ENCODE measurements at places on chromosomes 12 and 14.

DNA sequence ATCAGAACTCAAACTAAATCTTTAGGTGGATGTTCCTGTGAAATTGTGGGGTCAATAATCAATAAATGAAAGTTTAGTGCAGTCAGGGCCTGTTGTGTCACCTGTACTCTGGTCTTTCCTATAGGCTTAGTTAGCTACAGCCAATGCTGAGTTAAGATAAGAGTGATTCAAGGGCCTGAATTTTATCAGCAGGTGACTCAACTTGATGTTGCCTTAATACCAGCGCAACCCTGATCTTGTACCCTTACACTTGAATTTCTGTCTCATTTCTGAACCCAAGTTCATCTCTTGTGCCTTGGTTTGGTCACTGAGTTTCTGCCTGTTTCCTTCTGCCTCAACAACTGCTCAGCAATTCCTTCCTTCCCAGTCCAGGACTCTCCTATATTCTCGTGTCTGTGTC lies 157.0 kb upstream of the E2F7 start:
- DNase-seq, result no peak

DNA sequence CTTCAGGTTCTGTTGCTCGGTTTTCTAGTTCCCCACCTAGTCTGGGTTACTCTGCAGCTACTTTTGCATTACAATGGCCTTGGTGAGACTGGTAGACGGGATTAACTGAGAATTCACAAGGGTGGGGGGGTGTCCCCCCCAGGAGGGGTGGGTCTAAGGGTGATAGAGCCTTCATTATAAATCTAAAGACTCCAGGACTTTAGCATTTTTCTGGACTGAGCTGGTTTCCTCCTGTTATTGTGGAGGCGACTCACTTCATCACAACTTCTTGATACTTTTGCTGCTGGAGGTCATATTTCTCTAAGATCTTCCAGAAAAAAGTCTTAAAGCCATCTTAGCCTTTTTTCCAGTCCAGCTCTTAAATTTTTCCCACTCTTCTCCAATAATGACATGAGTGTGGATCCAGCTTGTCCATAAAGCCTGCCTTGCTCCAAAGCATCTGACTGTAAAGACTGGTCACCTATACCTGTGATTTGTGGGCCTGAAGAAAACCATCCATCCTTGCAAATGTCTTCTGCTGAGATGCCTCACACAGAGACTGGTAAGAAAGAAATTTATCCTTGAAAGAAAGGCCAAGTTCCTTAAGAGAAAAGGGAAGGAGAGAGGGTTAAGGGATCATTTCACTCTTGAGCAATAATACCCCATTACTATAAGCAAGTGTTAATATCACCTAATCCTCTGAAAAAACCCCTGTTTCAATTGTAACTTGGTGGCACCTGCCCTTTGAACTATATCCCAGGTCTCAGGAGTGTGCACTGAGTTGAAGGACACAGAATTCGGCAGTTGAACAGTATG lies 19.7 kb upstream of the SLC2A14 start:
- no peak for DNase-seq

DNA sequence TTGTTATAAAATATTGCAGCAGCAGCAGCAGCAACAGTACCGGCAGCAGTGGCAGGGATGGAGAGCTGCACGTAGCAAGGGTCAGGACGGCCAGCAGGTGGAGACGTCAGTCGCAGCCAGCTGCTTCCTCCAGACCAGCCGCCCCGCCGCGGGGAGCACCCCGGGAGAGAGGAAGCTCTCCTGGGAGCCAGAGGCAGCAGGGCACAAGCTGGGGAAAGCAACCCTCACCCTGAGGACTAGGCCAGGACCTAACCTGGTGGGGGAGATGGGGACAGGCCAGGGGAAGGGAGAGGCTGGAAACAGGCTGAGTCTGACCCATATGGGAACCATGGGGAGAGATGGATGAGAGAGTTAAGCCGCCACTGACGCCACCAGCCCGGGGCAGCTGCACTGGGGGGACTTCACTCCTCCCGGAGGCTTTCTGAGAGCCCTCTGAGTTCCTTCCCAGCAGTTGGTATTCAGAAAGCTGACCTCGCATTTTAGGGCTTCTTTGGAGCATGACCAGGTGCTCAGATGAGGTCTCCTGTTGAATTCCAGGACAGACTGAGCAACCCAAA lies 56.3 kb downstream of the SPTB start:
- peak; percentile 50 for DNase-seq

- DNase-seq, result no peak
Observed at GRCh38 chr12:22668441-22668840, 43.5 kb downstream of the ETNK1 start.

DNA sequence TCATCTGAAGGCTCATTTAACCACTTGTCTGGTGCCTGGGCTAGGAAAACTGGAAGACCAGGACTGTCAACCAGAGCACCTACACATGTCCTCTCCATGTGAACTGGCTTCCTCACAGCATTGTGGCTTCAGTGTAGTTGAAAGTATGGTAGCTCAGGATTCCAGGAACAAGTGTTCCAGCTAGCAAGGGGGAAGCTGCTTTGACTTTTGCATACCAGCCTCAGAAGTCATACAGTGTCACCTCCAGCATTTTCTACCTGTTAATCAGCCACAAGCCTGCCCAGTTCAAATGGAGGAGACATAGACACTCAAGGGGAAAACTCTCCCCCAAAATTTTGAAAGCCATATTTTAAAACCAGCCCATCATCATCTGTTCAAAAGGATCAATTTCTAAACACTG lies 212.8 kb upstream of the CAND1 start:
- no peak for DNase-seq

All from stimulated activated CD4-positive, alpha-beta T cell treated with anti-CD3 and anti-CD28 coated beads, Interleukin-12 subunit alpha, Interleukin-12 subunit beta, amount 100 ng/mL, for 48 hours (primary cell).